ENCODE measurements at places on chromosomes 6 and 20. TPM values are rescaled to one million over a fixed set of nuclear protein-coding genes. Genes with fewer than 3 reads are reported as not detected.

DNA sequence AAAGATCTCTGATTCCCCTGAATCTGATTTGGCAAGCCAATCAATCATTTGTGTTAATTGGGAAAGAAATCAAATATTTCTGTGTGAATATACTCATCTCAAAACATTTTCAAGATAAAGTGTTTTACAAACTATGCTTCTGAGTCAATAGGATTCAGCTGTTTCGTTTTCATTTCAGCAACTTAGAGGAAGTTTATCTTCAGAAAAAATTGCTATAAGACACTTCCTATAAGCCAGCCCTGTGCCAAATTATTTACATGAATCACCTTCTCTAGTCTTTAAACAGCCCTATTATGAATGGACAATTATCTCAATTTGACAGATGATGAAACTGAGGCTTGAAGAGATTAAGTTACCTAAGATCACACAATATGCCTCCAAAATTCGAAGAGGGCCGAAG is 10.9 kb downstream of the DEFB129 start:
- no peak for DNase-seq

- DNase-seq, result no peak
These were observed 24.3 kb downstream of the TUBB2B start for GRCh38 chr6:3202999-3203696.

The SLC22A16 gene
- total RNA-seq, result not detected

DNA sequence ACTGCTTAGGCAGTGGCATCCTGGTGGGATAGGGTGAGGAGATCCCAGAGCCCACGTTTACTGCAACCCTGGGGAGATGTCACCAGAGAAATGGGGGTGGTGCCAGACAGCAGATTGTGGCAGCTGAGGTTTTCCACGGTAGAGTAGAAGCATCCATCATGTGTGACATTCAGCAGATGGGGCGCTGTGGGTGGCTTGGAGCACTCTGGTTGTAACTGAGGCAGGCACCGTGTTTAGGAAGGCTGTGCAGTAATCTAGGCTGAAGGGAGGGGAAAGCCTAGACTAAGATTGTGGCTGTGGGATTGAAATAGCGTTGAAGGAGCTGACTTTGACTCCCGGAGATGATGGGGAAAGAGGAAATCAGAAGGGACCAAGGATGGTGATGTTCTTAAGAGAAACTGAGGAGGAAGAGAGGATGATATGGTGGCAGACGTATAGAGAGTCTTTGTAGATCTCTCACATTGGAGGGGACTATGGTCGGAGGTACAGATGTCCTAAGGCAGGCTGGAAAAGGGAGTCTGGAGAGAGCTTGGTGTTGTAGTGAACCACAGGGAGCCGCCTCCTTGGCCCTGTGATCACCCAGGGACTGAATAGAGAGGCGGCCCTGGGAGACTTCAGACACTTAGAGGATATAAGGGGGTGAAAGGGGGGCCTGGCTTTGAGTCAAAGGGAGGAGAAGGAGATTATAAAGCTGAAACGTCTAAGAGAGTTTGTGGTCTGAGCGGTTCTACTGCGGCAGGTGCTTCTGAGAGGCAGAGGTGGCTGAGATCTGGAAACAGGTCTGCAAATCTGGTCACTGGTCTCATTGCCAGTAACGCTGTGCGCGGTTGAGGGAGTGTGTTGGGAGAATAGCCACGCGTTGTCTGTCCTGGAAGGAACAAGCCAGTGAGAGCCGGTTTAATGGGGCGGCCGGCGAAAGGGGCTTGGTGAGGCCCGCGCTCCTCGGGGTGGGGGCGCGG is 792 bp upstream of the MICA start:
- DNase-seq, result peak; percentile 37

GRCh38 chr6:69887026-69887425 is 20.7 kb downstream of the COL19A1 start:
- no peak for DNase-seq

DNA sequence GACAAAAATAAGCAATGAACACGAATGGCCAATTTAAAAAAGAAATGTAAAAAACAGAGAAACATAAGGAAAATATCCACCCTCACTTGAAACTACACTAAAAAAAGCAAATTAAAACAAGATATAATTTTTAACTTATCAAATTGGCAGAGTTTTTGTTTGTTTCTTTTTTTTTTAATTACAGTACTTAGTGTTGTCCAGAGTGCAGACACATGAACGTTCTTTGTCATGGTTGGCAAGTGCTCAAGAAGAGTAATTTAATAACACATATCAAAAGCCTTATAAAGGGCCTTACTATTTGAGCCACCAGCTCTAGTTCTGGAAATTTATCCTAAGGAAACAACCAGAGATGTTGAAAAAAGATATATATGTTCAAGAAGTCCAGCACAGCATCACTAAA is 142.3 kb downstream of the ATXN1 start:
- DNase-seq, result no peak

DNA sequence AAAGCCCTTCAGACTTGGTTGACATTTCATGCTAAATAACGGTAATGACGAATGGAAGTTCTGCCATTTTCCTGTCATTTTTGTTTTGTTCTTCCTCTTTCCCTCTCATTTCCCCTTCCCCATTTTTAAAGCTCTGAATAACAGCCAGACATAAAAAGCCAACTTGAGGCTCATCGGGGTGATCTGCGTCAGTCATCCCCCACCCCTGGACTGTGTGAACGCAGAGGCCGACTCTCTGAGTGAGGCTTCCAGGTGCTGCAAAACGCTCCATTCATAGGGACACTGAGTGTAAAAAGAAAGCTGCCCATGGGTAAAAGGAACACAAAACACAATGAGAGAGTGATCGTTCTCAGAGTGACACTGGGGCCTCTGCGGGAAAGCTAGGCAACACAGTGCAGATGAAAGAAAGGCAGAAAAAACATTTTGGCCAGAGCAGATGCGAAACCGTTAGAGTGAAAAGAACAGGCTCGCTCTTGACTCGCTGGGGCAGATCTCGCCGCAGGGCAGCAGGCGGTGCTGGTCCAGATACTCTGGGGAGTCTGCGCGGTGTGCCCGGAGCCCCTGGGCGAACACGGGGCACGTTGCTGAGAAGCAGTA is 684.8 kb downstream of the QKI start:
- DNase-seq, result no peak

The GMDS gene
- 48.0 TPM for total RNA-seq

Data from activated T-cell treated with anti-CD3 and anti-CD28 coated beads, Interleukin-2, amount 50 U/mL, for 4 hours (primary cell).